Smooth muscle cell of the coronary artery (primary cell): ENCODE measurements at places on chromosomes 3 and 15. TPM values are rescaled to one million over a fixed set of nuclear protein-coding genes. Genes with fewer than 3 reads are reported as not detected.

MITF gene
- 0.68 and 18.1 TPM in 2 replicates for total RNA-seq

GABRB3 gene
- 0.45 and 1.2 TPM in 2 replicates for total RNA-seq

HCLS1 gene
- 0.60 and 2.2 TPM in 2 replicates for total RNA-seq

LMAN1L gene
- not detected in 2 replicates for total RNA-seq

LMOD3 gene
- not detected in 2 replicates for total RNA-seq

ZNF660 gene
- 0.59 and 1.9 TPM in 2 replicates for total RNA-seq

ZCWPW2 gene
- total RNA-seq = 0.45 and 0.82 TPM in 2 replicates

ARF4 gene
- total RNA-seq = 76.2 and 312 TPM in 2 replicates

HACD2 gene
- total RNA-seq = 11.7 and 13.3 TPM in 2 replicates
